ENCODE measurements at places on chromosomes 1 and 21.

DNA sequence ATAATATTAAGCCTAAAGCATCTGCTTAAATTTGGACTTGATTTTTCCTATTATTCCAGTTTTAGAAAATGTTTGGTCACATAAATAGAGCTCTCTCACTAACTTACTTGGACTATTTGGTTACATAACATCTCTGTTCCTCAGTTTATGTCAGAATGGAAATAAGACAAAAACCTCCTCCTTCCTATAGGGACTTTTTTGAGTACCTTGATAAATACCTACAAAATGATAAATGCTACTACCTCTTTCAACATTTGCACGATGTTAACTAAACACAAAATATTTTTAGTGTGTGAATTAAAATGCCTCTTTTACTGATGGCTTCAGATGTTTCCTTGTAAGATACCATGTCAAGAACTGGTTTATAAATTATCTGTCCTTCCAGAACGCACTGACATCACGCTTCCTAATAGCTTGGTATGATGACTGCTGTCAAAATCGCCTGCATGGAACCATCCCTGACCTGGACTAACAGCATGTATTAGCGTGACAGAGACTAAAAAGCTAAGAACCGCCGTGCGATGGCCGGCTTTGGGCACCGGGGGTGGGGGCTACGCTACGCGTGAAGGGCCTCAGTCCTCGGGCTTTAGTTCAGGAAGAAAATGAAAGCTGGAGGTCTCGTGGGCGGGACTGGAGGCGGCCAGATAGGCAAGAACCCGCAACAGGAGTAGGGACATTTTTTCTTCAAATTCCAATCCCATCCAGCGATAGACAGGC, 133.2 kb upstream of the BARHL2 start:
- no peak for DNase-seq

GRCh38 chr1:1169429-1170214, 4.1 kb upstream of the TTLL10 start:
- DNase-seq: no peak

- no peak for DNase-seq
Measured at GRCh38 chr1:85943945-85944344, 212.6 kb downstream of the COL24A1 start.

- no peak for DNase-seq
Measured at GRCh38 chr1:116983678-116984077, 17.9 kb upstream of the CD101 start.

- DNase-seq: no peak
Measured at GRCh38 chr1:164611754-164612642, 53.0 kb downstream of the PBX1 start.

DNA sequence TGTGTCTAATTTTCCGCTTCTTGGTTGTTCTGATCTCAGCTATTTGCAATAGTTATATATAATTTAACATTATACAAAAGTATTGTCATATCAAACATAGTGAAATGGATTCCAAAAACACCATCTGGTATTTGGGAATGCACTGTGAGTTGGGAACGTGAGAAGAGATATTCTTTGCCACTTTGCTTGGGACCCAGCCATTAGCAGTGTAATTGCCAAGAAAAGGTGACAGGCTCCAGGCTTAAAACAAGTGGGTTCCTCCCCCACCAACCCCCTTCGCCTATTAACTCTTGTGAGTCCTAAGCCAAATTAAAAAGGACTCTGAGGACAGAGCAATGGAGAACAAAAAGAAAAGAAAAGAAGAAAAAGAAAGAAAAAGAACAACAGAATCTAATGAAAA, 186.7 kb upstream of the NFIA start:
- DNase-seq: no peak

- DNase-seq: peak; percentile 79
Measured at GRCh38 chr1:46179138-46180081, 3.1 kb upstream of the P3R3URF start.

DNA sequence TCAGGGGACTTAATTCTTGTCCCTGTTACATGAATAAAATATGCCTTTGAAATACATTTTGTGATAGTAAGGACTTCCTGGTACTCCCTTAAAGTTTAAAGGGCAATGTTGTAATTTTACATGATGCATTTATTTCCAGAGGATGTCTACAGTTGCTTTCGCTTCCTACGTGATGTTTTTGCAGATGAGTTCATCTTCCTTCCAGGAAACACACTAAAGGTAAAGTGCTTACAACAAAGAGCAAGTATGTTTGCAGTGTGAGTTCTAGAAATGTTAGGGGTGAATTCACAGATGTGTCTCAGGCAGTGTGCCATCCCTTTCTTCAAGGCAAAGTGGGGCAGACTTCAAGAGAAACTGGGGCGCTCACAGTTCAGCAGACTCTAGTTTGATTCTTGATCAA, 31.2 kb downstream of the GNPAT start:
- DNase-seq: no peak

- no peak for DNase-seq
Measured at GRCh38 chr1:159939678-159940002, 5.8 kb downstream of the IGSF9 start.

DNA sequence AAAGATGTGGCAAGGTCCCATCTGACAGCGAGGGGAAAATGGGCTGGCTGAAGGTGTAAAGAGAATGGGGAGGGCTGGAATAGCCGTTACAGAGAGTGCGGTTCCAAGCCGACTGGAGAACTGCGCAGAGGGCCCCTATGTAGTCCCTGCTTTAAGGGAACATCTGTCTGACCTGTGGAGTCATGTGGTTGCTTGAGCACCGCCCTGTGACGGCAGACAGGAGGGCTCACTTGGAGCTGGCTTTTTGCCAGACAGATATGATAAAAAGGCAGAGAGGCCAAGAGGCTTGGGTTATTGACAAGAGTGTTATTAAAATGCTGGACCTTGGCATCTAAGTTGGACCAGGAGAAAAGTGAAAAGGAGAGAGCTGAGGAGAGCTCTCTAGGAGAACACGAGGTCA, 5.9 kb upstream of the PTPRF start:
- DNase-seq: no peak

GRCh38 chr1:183719289-183719688, 66.2 kb upstream of the APOBEC4 start:
- DNase-seq: no peak

- no peak for DNase-seq
Measured at GRCh38 chr1:220921971-220922635, 42.9 kb downstream of the HLX start.

DNA sequence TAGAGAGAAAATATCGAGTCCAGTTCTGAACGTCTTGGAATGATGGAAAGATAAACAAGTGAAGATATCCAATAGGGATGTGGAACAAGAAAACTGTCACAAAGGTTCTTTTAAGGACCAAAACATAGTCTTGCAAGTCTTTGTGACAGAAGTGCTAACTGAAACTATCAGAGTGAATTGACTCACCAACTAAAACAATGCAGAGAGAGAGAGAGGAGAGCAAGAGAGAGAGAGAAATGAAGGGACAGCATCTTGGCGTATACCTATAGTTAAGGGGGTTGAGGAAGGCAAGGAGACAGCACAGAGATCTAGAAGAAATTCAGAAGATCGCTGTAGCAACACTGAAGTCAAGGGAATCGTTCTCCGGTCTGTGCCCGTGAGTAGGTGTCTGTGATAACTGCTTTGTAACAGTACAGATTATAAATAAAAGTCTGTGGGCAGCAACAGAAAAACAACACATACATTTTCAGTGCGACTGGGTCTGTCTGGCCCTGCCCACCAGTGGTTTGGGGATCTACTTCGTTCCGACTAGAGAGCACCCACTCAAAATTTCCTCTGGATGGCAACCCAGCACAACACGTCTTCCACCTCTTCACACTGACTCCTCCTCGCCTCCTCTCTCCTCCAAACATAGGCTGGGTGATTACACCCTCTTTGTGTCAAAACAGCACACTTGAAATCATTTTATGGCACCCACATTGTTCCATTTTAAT, 4.8 kb upstream of the COA6 start:
- DNase-seq: no peak

GRCh38 chr21:29230551-29231261, 68.0 kb upstream of the BACH1 start:
- no peak for DNase-seq

DNA sequence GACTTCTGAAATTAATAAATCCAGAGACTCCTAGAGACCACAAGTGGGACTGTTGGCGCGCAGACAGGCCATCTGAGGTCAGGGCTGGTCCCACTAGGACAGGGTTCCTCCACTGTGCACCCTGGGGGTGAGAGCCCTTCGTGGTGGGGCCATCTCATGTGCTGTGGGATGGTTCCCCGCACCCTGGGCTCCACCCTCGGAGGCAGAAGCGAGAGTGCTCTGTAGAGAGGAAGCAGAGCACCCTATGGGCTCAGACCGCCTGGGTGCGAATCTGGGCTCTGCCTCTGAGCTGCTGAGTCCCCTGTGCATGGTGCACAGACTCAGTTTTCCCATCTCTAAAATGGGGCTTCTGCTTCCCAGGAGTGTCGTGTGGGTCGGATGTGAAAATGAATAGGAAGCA, 227.3 kb downstream of the NPHP4 start:
- DNase-seq: no peak

DNA sequence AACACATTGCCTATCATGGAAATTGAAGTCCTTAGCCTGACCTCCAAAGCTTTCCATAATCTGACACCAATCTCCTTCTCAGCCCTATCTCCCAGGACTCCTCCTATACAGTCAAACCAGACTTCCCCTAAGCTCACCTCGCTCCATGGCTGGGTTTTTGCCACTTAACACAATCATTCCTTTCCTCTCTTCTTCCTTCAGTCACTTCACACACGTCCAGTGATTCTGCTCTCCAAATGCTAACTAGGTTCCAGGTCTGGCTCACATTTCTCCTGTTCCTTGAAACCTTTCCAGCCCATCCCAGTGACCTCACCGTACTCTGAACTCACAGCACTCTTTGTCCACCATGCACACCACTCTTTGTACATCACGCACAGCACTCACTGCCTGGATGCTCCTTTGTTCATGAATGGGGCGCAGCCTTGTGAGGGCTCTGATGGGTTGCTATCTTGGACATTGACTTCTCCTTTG, 98.4 kb downstream of the GLUL start:
- no peak for DNase-seq

GRCh38 chr1:218804014-218804785, 369.5 kb upstream of the LYPLAL1 start:
- DNase-seq: no peak

DNA sequence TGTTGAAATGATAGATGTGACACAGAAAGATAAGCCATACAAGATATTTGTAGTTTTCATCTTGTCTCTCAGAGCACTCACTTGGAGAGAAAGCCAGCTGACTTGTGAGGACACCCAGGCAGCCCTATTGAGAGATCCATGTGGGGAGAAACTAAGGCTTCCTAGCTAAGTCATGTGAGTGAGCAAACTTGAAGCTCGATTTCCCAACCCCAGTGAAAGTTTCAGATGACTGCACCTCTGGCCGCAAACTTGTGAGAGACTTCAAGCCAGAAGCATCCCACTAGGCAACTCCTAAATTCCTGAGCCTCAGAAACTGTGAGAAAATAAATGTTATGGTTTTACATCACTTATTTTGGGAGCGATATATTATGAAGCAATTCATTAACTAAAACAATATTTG, 832.3 kb downstream of the LTN1 start:
- no peak for DNase-seq

GRCh38 chr1:12616709-12617373, 1.2 kb downstream of the DHRS3 start:
- DNase-seq: no peak

- no peak for DNase-seq
Measured at GRCh38 chr1:101281751-101282150, 44.9 kb downstream of the S1PR1 start.

DNA sequence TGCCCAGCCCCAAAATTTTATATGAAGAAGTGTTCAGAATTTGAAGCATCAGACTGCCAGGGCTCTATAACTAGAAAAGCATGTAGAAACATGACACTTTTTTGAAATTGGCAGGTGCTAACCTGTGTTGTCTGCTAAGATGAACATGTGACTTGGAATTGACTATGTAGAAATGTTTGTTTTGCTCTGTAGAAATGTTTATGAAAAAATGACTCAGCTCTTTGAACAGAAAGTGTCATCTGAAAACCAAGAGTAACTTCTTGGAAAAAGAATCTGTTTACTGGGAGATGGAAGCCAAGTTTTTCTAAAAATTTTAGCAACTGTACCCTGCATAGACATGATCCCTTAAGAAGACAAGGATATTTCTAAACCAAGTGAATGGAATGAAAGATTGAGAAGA, 59.2 kb downstream of the LHX9 start:
- no peak for DNase-seq

- DNase-seq: no peak
Measured at GRCh38 chr1:40986956-40987355, 7.5 kb downstream of the CTPS1 start.

GRCh38 chr1:186577633-186578032, 102.6 kb downstream of the PTGS2 start:
- DNase-seq: no peak

GRCh38 chr1:231600458-231600976, 26.1 kb upstream of the DISC1 start:
- DNase-seq: no peak

DNA sequence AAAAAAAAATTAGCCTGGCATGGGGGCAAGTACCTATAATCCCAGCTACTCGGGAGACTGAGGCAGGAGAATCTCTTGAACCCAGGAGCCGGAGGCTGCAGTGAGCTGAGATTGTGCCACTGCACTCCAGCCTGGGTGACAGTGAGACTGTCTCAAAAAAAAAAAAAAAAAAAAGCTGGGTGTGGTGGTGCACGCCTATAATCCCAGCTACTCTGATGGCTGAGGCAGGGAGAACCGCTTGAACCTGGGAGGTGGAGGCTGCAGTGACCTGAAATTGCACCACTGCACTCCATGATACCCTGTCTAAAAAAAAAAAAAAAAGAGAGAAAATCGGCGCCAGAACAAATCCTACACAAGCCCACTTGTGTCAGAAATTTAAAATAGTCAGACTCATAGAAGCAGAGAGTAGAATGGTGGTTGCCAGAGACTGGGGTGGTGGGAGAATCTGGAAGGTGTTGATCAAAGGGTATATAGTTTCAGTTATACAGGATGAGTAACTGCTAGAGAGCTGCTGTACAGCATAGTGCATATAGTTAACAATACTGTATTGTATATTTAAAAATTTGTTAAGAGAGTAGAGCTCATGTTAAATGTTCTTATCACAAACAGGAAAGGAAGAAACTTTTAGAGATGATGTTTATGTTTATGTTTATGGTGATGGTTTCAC, 9.6 kb downstream of the DIP2A start:
- DNase-seq: no peak

Measured in foreskin melanocyte (primary cell).